ENCODE measurements at places on chromosomes 1 and 21. TPM values are rescaled to one million over a fixed set of nuclear protein-coding genes. Genes with fewer than 3 reads are reported as not detected.
A peak's percentile ranks its signal among the peaks of the same experiment; 100 is the strongest.

DCDC2B gene
- polyA plus RNA-seq = not detected

SPSB1 gene
- polyA plus RNA-seq = 66.7 TPM

SDC3 gene
- polyA plus RNA-seq = 7.1 TPM

GSTM1 gene
- polyA plus RNA-seq = 0.16 TPM

BCAR3 gene
- polyA plus RNA-seq = 17.5 TPM

IL12RB2 gene
- 0.05 TPM for polyA plus RNA-seq

DMRTA2 gene
- not detected for polyA plus RNA-seq

IKBKE gene
- 17.9 TPM for polyA plus RNA-seq

DNA sequence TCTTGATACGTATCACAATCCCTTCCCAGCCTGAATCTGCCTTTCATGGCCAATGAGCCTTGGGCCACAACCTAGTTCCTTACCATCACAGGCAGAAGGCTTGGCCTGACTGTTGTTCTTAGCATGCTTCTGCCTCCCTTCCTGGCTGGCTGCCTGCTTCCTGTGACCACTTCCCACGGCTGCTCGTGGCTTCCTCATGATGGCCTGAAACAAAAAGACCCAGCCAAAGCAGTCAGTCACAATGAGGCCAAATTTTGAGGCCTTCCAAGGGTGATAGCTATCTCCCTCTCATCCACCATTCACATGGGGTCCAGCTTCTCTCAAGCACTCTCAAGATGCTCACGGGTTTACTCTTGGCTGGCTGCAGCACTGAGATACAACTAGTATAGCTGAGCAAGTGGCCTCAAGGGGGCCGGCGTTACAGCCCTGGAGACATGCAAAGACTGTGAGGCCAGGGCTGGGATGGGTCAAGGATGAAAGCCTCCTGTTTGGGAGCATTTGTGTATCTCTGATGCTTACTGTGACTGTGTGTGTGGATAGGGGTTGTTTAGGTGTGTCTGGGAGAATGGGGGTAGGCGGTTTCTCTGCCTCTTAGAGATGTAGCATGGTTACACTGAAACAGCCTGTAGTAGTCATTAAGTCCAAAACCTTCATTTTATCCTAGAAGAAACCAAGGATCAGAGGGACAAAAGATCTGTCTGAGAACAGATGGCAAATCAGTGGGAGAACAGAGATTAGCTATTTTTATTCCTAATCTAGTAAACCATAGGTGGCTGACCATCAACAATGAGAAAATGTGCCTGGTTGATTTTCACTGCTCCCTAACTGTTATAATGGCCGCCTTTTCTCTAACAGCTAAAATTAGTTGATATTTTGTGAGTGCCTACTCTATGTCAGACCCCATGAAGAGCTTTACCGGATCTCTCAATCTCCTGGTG is 5.4 kb upstream of the TOE1 start:
- H3K4me1 ChIP-seq = peaks cover 10% of the 10 kb centered on the region
- peak overlapping the region; percentile 10 for H3K27ac ChIP-seq

GRCh38 chr1:229370601-229371021 is 27.8 kb upstream of the CCSAP start:
- H3K4me3 ChIP-seq = no peak overlapping the region
- peaks cover 2% of the 10 kb centered on the region for H3K27me3 ChIP-seq
- no peak overlapping the region for H3K27ac ChIP-seq
- H3K4me1 ChIP-seq = no peaks in the 10 kb centered on the region

DNA sequence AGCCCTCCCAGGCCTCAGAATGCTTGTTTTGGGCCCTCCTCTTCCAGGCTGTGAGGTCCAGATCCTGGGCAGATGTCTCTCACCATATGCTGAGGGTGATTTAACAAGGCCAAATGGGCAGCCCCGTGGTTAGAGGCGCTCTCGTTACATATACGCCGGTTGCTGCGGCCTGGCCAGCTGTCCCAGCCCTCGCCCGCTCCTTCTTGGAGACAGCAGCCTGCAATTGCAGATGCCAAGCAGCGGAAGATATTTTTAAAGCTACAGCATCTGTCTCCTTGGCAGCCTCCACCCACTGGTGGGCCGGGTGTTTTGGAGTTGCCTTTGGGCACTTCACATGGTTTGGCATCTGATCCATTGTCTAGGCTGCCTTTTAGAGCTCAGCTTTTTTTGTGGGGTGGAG is 178.8 kb upstream of the NFIA start:
- no peaks in the 10 kb centered on the region for H3K36me3 ChIP-seq
- no peak for DNase-seq
- H3K4me1 ChIP-seq = no peaks in the 10 kb centered on the region
- H3K27me3 ChIP-seq = no peaks in the 10 kb centered on the region
- no peak overlapping the region for H3K4me3 ChIP-seq

DNA sequence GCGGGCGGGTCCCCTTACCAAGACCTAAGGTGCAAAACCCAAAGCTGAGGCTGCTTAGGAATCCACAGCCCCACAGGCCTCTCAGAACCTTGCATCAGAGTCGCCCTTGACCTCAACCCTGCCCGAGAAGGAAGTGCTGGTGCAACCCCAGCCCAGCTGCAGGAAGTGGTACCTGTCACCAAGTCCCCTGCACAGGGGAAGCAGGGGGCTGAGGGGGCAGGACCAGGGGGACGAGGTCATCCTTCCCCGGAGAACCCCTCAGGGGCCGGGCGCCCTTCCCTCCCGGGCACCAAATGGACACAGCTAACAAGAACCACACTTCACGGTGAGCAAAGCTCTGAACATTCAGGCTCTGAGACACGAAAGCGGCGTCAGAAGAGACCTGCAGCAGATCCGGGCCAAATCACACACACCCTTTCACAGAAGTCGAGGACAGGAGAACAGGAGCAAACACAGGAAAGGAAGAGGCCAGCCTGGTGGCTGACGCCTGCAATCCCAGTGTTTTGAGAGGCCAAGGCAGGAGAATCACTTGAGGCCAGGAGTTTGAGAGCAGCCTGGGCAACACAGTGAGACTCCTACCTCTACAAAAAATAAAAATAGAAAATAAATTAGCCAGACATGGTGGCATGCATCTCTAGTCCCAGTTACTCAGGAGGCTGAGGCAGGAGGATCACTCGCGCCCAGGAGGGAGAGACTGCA is 6.4 kb downstream of the ITGB2 start:
- peaks cover 28% of the 10 kb centered on the region for H3K4me1 ChIP-seq
- no peaks in the 10 kb centered on the region for H3K27me3 ChIP-seq
- no peak overlapping the region for H3K4me3 ChIP-seq
- no peaks in the 10 kb centered on the region for H3K36me3 ChIP-seq

DNA sequence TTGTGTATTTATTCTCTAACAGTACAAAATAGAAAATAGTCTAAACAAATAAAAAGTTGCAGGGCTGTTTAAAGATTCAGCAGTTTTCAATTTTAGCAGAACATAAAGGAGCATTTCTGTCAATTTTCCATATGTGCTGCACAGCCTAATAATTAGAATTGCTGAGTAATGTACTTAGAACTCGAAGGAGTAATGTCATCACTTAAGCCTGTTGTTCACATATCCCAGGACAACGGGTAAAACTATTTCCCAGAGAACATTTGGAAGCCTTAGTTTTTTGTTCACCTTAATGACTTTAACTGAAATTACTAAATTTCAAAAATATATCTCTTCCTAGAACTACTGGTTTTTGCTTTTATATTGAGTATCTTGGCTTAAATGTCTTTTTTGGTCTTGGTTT is 81.6 kb downstream of the ZP4 start:
- H3K27me3 ChIP-seq = no peaks in the 10 kb centered on the region
- H3K4me3 ChIP-seq = no peak overlapping the region
- DNase-seq = no peak
- H3K4me1 ChIP-seq = no peaks in the 10 kb centered on the region

DNA sequence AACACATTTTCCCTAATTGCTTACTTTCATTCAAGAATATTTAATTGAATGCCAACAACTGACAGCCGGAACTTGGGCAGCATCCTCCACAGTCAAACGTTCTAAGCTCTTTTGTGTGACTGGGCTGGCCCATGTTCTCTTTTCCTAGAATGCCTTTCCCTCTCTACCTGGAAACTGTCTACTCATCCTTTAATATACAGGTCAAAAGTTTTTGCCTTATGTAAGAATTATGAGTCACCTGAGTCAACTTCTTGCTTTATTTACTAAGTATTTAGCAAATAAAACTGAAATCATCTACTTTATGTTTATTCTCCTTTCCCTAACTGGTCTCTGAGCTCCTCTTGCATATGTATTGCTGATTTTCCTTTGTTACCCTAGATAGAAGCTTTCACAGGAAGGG is 172.2 kb downstream of the CHRM3 start:
- no peak for DNase-seq
- no peak overlapping the region for H3K27ac ChIP-seq
- H3K36me3 ChIP-seq = no peaks in the 10 kb centered on the region
- H3K27me3 ChIP-seq = no peaks in the 10 kb centered on the region
- no peaks in the 10 kb centered on the region for H3K4me1 ChIP-seq
- H3K4me3 ChIP-seq = no peak overlapping the region

DNA sequence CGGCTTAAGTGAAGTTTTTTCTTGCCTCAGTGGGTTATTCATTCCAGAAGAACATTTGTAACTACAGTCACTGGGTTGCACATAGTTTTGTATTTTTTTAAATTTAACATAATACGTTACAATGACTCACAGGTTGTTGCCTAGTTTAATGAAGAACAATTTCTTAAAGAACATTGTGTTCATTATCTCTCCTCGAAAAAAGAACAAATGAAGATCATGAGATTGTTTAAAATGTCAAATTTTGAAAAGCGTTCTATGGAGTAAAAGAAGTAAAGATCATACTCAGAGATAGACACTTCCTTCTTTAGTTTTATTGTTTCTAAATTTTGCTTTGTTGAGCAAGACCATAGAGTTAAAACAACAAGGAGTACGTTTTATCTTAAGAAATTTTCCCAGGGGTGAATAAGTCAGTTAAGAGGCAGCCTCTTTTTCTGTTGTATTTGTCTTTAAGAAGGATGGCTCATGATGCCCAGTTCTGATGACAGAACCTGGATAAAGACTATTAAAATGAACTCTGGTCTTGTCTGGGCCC is 10.5 kb upstream of the SLAMF1 start:
- no peaks in the 10 kb centered on the region for H3K27me3 ChIP-seq
- H3K4me3 ChIP-seq = no peak overlapping the region
- DNase-seq = no peak
- H3K36me3 ChIP-seq = no peaks in the 10 kb centered on the region
- H3K4me1 ChIP-seq = no peaks in the 10 kb centered on the region

DNA sequence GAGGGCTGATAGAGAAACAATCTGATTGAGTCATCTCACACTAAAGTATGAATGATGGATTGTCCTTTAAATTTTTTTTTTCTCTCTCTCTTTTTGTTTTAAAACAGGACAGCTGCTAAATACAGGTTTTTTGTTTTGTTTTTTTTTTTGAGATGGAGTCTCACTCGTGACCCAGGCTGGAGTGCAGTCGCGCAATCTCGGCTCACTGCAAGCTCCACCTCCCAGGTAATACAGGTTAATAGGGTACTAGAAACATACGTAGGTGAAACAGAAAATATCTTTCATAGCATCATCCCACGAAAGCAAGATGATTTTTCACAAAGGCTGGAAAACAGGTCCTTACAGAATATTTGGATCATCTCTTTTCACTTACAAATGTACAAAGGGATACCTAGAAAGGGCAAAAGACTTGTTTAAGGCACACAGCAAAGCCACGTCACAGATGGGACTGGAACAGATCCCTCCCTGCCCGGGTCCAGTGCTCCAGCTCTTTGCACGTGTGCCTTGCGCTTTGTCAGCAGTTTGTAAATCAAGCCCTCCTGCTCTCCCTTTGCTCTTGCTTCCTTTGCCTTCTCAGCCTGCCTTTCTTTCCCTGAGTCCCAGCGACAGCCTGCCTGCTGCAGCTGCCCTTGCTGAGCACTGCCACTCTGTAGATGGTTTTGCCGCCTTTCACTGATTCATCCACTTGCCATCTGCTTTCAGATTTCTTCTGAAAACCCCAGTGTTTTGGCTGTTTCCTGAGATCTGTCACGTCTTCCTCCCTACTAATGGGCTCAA is 171.3 kb upstream of the BEND5 start:
- H3K4me1 ChIP-seq = no peaks in the 10 kb centered on the region
- H3K4me3 ChIP-seq = no peak overlapping the region
- no peaks in the 10 kb centered on the region for H3K36me3 ChIP-seq
- DNase-seq = no peak
- H3K27ac ChIP-seq = no peak overlapping the region

DNA sequence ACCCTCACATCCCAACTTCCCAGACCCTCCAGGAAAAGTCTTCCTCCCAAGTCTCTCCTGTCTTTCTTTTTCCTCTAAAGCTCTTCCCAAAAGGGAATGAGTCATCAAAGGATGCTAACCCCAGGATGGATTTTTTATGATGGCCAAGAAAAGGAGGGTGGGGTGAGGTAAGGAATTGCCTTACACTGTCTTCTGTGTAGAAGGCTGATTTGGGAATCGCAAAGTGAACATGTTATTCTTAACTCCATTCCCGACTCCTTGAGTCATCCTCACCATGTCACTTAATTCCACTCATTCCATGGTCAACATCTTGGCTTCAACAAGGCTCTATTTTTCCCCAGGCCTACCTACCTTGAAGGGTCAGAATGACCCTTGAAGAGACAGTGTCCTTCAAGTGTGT is 44.0 kb downstream of the TBX15 start:
- H3K27ac ChIP-seq = no peak overlapping the region
- no peaks in the 10 kb centered on the region for H3K27me3 ChIP-seq
- H3K36me3 ChIP-seq = no peaks in the 10 kb centered on the region
- no peak for DNase-seq
- H3K4me1 ChIP-seq = no peaks in the 10 kb centered on the region

DNA sequence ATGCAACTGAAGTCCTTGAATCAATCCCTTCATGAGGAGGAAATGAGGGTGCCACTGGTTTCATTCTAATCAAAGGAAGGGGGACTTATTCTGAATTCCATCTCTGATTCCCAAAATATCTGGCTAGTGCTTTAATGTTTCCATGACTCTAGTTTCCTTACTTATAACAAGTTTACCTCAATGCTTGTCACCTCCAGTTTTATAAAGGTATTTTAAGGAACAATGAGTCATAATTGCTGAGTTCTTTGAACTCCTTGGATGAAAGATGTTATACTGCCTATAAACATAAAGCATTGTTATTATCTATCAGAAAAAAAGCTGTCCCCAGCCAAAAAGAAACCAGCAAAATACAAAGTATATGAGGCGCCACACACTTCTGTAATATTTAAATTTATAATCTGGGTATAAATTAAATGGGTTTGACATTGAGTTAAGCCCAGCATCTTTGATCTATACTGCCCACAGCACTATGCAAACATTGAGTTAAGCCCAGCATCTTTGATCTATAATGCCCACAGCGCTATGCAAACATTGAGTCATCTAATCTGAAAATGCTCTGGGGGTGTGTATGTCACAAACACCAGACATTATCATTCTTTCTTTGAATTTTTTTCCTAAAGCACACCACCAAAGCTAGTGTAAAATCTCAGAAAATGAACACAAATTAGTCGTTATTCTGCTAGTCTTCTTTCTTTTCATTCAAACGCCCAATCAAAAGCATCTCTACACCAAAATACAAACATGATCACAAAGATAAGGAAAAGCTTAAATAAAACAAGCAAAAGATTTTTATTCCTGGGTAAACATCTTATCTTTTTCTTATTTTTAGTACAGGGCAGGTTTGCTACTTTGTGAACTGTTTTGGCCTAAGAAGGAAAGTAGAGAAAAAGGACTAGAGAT is 11.5 kb upstream of the CXADR start:
- H3K27ac ChIP-seq = no peak overlapping the region
- no peak for DNase-seq
- no peak overlapping the region for H3K4me3 ChIP-seq
- H3K36me3 ChIP-seq = no peaks in the 10 kb centered on the region
- H3K27me3 ChIP-seq = peaks cover 1% of the 10 kb centered on the region

- H3K4me1 ChIP-seq = no peaks in the 10 kb centered on the region
- no peak overlapping the region for H3K27ac ChIP-seq
- DNase-seq = no peak
- no peaks in the 10 kb centered on the region for H3K36me3 ChIP-seq
- H3K27me3 ChIP-seq = no peaks in the 10 kb centered on the region
Measured at GRCh38 chr1:206962272-206962671, 8.0 kb downstream of the FCAMR start.

- no peaks in the 10 kb centered on the region for H3K36me3 ChIP-seq
- peak; percentile 58 for DNase-seq
- H3K27ac ChIP-seq = no peak overlapping the region
- H3K4me1 ChIP-seq = no peaks in the 10 kb centered on the region
Measured at GRCh38 chr1:187891993-187892682, 1063.4 kb downstream of the PLA2G4A start.
